SJCRH30 (cell line): ENCODE measurements at places on chromosomes 2 and 18. TPM values are rescaled to one million over a fixed set of nuclear protein-coding genes. Genes with fewer than 3 reads are reported as not detected.

- no peak overlapping the region for H3K27ac ChIP-seq
- H3K36me3 ChIP-seq = no peaks in the 10 kb centered on the region
- no peaks in the 10 kb centered on the region for H3K4me1 ChIP-seq
- no peak overlapping the region for H3K4me3 ChIP-seq
- DNase-seq = no peak
- no peaks in the 10 kb centered on the region for H3K27me3 ChIP-seq
These were observed 31.4 kb downstream of the IL18R1 start for GRCh38 chr2:102386867-102387541.

PIK3C3 gene
- total RNA-seq = 26.4 and 33.5 TPM in 2 replicates

G6PC2 gene
- total RNA-seq = not detected in 2 replicates

- H3K4me3 ChIP-seq = no peak overlapping the region
- H3K4me1 ChIP-seq = no peaks in the 10 kb centered on the region
- H3K27ac ChIP-seq = no peak overlapping the region
- no peak for DNase-seq
- peaks cover 3% of the 10 kb centered on the region; the same call in 1 of the 2 replicates for H3K27me3 ChIP-seq
These were observed 55.8 kb upstream of the TMEM18 start for GRCh38 chr2:733001-733400.

DNA sequence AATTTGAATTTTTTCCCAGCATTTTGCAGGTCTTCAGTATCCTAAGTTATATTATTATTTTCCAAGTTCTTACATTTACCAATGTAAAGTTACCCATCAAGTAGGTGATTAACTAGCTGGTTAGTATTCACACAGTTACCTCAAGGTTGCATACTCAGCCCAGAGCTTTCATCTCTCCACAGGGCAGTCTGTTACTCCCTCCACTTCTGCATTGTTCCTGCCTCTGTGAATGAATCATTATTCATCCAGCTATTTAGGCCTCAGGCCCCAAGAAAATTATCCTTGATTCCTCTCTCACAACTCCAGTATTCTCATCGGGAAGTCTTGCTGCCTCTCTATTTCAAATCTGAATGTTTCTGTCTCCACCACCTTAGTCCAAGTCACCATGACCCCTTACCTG is 92.2 kb downstream of the SMC6 start:
- no peaks in the 10 kb centered on the region for H3K4me1 ChIP-seq
- no peaks in the 10 kb centered on the region for H3K27me3 ChIP-seq
- H3K27ac ChIP-seq = no peak overlapping the region

DNA sequence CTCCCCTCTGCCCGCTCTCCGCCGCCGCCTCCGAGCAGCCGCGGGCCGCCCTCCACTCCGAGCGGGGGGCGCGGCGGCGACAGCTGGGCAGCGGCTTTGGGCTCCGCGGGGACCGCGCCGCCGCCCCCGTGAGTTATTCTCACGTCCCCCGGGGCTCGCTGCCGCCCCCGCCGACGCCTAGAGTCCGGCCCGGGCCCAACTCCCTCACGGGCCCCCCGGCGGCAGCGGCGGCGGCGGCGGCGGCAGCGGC is 645 bp downstream of the MIB1 start:
- H3K4me1 ChIP-seq = peaks cover 3% of the 10 kb centered on the region; the same call in 1 of the 2 replicates
- H3K36me3 ChIP-seq = no peaks in the 10 kb centered on the region
- H3K4me3 ChIP-seq = peak overlapping the region; percentile 97
- H3K27ac ChIP-seq = peak overlapping the region; percentile 94

HOXD11 gene
- 3.1 and 3.7 TPM in 2 replicates for total RNA-seq

GRCh38 chr2:227871375-227871791 is at the start of gene DAW1:
DAW1 (plus strand) TSS chr2:227871631; CDS start chr2:227871690, 59 bp downstream.
- H3K4me3 ChIP-seq = no peak within 1 kb of the TSS
- H3K27ac ChIP-seq = no peak within 1 kb of the TSS
- H3K27me3 ChIP-seq = peaks cover 3% of the 10 kb centered on the region
- DNase-seq = no peak
- no peaks in the 10 kb centered on the region for H3K36me3 ChIP-seq
- H3K4me1 ChIP-seq = no peaks in the 10 kb centered on the region

DNA sequence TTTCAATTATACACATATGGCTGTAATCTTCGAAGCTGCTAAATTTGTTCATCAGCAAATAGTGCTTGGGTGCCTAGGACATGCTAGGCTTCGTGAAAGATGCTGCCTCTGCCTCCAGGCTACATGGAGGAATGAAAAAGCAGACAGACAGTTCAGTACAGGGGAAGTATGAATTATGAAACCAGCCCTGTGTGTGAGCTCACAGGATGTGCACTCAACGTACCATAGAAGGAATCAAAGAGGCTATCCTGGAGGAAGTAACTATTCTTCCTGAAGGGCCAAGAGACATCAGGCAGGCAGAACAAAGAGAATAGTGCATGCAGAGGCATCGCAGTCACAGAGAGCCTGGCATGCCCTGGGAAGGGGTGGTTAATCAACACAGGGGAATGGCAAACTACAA is 61.4 kb downstream of the DYM start:
- H3K27ac ChIP-seq = no peak overlapping the region
- DNase-seq = no peak
- no peaks in the 10 kb centered on the region for H3K4me1 ChIP-seq
- no peaks in the 10 kb centered on the region for H3K27me3 ChIP-seq

MROH2A gene
- total RNA-seq = not detected in 2 replicates

- H3K4me1 ChIP-seq = peaks cover 10% of the 10 kb centered on the region
- H3K36me3 ChIP-seq = peaks cover 10% of the 10 kb centered on the region
- no peaks in the 10 kb centered on the region for H3K27me3 ChIP-seq
- peak overlapping the region; percentile 76 for H3K4me3 ChIP-seq
These were observed 2.7 kb upstream of the TGIF1 start for GRCh38 chr18:3447068-3447894.

GRCh38 chr2:130977461-130978050 is 115.7 kb downstream of the FAM168B start:
- no peak for DNase-seq
- no peaks in the 10 kb centered on the region for H3K36me3 ChIP-seq
- H3K4me1 ChIP-seq = no peaks in the 10 kb centered on the region
- H3K4me3 ChIP-seq = no peak overlapping the region
- no peak overlapping the region for H3K27ac ChIP-seq
- H3K27me3 ChIP-seq = no peaks in the 10 kb centered on the region

VAMP8 gene
- 51.3 and 54.7 TPM in 2 replicates for total RNA-seq

- H3K27me3 ChIP-seq = no peaks in the 10 kb centered on the region
- H3K36me3 ChIP-seq = no peaks in the 10 kb centered on the region
- peaks cover 21% of the 10 kb centered on the region for H3K4me1 ChIP-seq
These were observed 205.3 kb downstream of the ANAPC1 start for GRCh38 chr2:111678651-111679050.

DNA sequence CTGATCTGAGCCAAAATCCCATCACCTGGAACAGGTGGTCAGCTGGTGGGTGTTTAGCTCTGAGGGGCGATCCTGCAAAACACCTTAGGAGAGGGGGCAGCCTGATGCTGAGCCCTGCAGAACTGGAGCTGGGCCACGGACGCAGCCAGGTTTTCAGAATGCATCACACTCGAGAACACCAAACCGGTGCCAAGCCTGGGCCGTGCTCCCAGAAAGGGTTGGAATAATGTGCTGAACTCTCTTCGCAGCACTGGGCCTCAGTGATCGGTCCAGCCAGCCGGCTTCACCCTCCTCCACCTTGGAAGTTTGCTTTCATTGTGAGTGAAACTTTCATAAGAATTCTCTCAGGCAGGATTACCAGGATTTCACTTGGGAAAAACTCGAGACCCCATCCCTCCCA is 56.5 kb upstream of the TTC39C start:
- no peak overlapping the region for H3K4me3 ChIP-seq
- H3K4me1 ChIP-seq = no peaks in the 10 kb centered on the region
- H3K36me3 ChIP-seq = no peaks in the 10 kb centered on the region
- H3K27ac ChIP-seq = no peak overlapping the region
- no peak for DNase-seq

CAPN14 gene
- not detected in 2 replicates for total RNA-seq

GRCh38 chr2:30323499-30323898 is 92.2 kb downstream of the LBH start:
- no peak overlapping the region for H3K4me3 ChIP-seq
- H3K4me1 ChIP-seq = peaks cover 12% of the 10 kb centered on the region
- no peak for DNase-seq

DNA sequence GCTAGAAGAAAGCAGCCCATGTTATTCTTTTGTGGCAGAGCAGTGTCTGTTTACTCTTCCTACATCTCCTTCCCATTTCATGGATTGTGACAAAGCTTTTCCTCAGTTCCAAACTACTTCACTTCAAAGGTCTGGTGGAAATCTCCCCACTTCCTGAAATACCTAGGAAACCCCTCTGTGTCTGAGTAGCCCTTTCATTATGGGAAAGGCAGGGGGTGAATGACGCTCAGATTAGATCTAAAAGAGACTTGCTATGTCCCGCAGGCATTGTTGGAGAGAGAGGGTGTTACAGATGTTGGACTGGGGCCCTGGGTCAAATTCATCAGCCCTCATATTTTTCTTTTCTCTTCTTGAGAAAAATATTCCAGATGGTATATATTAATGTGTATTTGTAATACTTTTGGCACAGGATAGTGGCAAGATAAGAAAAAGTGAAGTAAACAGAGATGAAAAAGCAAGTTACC is 675.0 kb downstream of the IRS1 start:
- H3K27ac ChIP-seq = no peak overlapping the region
- H3K4me1 ChIP-seq = no peaks in the 10 kb centered on the region
- no peak for DNase-seq
- H3K27me3 ChIP-seq = no peaks in the 10 kb centered on the region
- no peaks in the 10 kb centered on the region for H3K36me3 ChIP-seq
- H3K4me3 ChIP-seq = no peak overlapping the region

REG3G gene
- not detected in 2 replicates for total RNA-seq

METTL4 gene
- total RNA-seq = 15.0 and 15.6 TPM in 2 replicates

WNT10A gene
- 0.10 and 0.28 TPM in 2 replicates for total RNA-seq

CRYGD gene
- total RNA-seq = not detected in 2 replicates

EVX2 gene
- total RNA-seq = not detected in 2 replicates

CRYGC gene
- total RNA-seq = not detected in 2 replicates

- H3K36me3 ChIP-seq = no peaks in the 10 kb centered on the region
- no peaks in the 10 kb centered on the region for H3K27me3 ChIP-seq
- peak; percentile 63 for DNase-seq
- no peak overlapping the region for H3K4me3 ChIP-seq
- H3K27ac ChIP-seq = peak overlapping the region; percentile 68
These were observed 14.8 kb upstream of the ARL5A start for GRCh38 chr2:151842830-151843690.

HOXD3 gene
- not detected in 2 replicates for total RNA-seq

GRCh38 chr2:214796911-214797310 is 12.6 kb downstream of the BARD1 start:
- H3K27ac ChIP-seq = no peak overlapping the region
- no peak for DNase-seq
- no peak overlapping the region for H3K4me3 ChIP-seq
- no peaks in the 10 kb centered on the region for H3K27me3 ChIP-seq
- H3K36me3 ChIP-seq = peaks cover 21% of the 10 kb centered on the region
- no peaks in the 10 kb centered on the region for H3K4me1 ChIP-seq

ZSWIM2 gene
- not detected in 2 replicates for total RNA-seq

DNA sequence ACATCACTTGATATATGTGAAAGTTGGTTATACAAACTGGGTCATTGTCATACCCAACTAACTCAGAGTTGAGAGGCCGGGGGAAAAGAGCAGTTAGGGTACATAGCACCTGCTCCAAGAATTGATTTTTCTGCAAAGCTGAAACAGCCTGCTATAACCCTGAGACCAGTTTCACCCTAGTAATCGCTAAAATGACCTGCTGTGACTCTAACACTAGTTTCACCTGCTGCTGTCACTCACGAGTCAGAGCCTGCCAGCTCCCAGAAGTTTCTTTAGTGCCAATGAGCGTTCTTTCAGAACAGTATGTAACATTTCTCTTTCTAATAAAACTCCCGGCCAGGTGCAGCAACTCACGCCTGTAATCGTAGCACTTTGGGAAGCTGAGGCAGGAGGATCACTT is 28.0 kb downstream of the SRSF7 start:
- H3K4me3 ChIP-seq = no peak overlapping the region
- peaks cover 22% of the 10 kb centered on the region for H3K4me1 ChIP-seq
- H3K27ac ChIP-seq = peak overlapping the region; percentile 15; the same call in 1 of the 2 replicates
- H3K36me3 ChIP-seq = no peaks in the 10 kb centered on the region
- no peaks in the 10 kb centered on the region for H3K27me3 ChIP-seq
- DNase-seq = peak; percentile 92

DNA sequence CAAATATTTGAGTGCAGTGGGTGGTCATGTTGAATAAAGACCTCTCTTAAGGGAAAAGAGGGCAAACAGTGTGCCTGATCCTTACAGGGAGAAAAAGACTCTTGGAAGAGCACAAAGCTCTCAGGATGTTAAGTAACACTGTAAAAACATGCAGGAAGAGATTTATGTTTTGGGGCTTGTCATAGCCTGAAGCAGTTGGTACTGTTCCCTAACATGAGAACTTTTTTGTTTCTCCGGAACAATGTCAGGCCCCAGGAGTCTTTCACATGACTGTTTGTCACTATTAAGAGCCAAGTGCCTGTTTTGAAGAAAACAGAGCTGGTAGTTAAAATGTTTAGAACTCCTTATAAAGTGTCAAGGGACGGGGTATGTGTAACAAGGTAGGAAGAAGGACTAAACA is 83.7 kb upstream of the B3GNT2 start:
- H3K4me1 ChIP-seq = no peaks in the 10 kb centered on the region
- H3K27ac ChIP-seq = no peak overlapping the region
- DNase-seq = no peak
- no peak overlapping the region for H3K4me3 ChIP-seq
- H3K36me3 ChIP-seq = no peaks in the 10 kb centered on the region

- no peaks in the 10 kb centered on the region for H3K36me3 ChIP-seq
- no peak overlapping the region for H3K4me3 ChIP-seq
- no peak overlapping the region for H3K27ac ChIP-seq
- H3K4me1 ChIP-seq = peaks cover 33% of the 10 kb centered on the region
These were observed 66.7 kb upstream of the HAAO start for GRCh38 chr2:42859006-42859552.

- H3K27ac ChIP-seq = no peak overlapping the region
- H3K36me3 ChIP-seq = no peaks in the 10 kb centered on the region
- H3K27me3 ChIP-seq = no peaks in the 10 kb centered on the region
These were observed 157.2 kb downstream of the RNF152 start for GRCh38 chr18:61735564-61736102.

TMEM18 gene
- total RNA-seq = 20.0 and 29.1 TPM in 2 replicates

- H3K4me3 ChIP-seq = no peak overlapping the region
- no peaks in the 10 kb centered on the region for H3K27me3 ChIP-seq
- no peaks in the 10 kb centered on the region for H3K4me1 ChIP-seq
- no peak for DNase-seq
These were observed 13.2 kb downstream of the ARL4C start for GRCh38 chr2:234483568-234484251.

GRCh38 chr2:175815537-175815936 is 186.5 kb downstream of the LNPK start:
- H3K27ac ChIP-seq = no peak overlapping the region
- no peak for DNase-seq
- no peaks in the 10 kb centered on the region for H3K36me3 ChIP-seq
- no peaks in the 10 kb centered on the region for H3K27me3 ChIP-seq

- no peak for DNase-seq
- H3K36me3 ChIP-seq = no peaks in the 10 kb centered on the region
- no peak overlapping the region for H3K27ac ChIP-seq
- H3K4me3 ChIP-seq = no peak overlapping the region
These were observed 167.6 kb downstream of the FAM210A start for GRCh38 chr18:13558790-13559189.

DNA sequence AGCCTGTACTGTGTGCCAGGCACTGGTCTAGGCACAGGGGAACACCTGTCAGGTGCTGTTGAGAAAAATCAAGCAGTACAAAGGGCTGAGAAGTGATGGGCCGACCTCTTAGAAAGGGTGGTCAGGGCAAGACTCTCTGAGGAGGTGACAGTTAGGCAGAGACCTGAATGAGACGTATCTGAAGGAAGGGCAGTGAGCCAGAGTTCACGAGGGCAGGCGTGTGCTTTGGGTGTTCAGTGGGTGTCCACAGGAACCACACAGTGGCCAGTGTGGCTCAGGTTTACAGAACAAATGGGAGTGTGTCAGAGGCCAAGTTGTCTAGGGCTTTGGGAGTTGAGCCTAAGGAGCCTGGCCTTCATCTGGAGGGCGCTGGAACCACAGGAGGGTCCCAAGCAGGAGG is 6.2 kb downstream of the ARMC9 start:
- peaks cover 9% of the 10 kb centered on the region for H3K36me3 ChIP-seq
- peaks cover 4% of the 10 kb centered on the region; the same call in 1 of the 2 replicates for H3K4me1 ChIP-seq
- H3K4me3 ChIP-seq = no peak overlapping the region
- H3K27me3 ChIP-seq = no peaks in the 10 kb centered on the region
- DNase-seq = no peak
